ENCODE measurements at places on chromosomes 2 and 18.

DNA sequence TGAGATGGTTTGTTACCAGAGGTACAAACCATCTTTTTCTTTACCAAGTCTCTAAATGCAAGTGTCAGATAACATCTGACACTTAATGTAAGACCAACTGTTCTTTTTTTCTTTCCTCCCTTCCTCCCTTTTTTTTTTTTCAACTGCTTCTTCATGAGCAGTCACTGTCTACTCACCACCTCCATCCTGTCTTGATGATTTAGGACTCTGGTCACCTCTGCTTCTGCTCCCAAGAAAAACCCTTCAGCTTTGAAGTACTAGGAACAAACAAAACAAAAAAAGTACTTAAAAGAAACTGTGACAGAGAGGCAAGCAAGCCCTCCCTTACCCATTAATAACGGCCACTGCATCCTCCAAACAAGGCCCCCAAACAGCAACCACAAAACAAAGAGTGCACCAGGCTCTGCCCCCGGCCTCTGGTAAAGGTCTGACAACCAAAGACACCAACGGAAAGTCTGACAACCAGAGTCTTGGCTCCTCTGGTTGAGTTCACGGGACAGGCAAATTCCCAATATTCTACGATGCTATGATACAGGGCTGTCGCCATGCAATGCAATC, 141.0 kb downstream of the ARL4C start:
- DNase-seq = no peak

DNA sequence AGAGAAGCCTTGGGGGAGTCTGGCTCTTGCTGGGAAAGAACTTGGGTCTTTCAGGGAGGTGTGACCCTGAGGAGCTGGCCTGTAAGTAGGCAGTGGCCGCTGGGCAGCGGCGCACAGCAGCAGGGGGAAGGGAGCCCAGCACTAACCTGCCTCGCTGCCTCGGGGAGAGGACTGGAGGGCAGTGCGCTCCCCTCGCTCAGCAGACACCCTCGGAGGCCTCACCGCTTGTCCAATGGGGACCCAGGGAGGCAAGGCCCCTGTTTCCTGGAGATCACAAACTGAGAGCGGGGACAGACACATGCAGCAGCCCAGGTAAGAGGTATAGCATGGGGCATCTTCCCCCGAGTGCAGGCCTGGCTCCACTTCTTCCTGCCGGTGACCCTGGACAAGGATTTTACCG, 3.3 kb downstream of the DNMT3A start:
- no peak for DNase-seq

DNA sequence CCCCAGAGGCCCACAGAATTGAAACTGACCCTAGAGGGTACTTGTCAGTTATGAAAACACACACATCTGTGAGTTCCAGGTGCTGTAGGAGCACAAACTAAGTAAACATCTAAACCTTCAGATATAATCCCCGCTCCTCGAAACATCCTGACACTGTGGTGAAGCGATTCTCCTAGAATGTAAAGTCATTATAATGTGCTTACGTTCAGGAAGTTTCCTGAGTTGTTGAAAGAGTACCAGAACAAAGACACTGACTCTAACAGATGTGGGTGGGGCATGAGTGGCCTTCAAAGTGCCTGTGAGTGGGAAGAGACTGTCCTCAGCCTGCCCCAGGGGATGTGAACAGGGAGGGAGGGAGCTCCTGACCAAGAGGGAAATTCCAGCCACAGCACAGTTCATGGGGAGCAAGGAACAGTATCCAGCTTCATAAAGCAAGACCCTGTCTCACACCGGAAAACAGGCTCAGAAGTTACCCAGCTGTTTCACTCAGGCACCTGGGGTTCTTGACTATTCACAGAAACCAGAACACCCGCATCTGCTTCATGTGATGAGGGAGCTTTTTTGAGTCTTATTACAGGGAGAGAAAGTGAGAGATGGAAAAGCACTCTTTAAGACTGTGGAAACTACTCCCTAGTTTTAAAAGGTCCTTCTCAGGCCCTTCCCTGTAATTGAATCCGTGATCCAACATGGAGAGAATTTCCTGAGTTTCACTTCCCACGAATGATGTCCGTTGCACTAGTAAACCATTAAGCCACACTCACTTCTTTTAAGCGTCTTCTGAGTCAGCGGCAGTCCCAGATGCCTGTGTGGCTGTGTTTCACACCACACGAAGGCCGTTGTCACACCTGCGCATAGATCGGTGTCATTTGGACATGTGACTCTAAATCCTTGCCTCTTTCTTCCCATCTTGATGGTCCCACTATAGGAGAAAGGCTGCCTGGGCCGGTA, 88.6 kb upstream of the EML6 start:
- DNase-seq = no peak

DNA sequence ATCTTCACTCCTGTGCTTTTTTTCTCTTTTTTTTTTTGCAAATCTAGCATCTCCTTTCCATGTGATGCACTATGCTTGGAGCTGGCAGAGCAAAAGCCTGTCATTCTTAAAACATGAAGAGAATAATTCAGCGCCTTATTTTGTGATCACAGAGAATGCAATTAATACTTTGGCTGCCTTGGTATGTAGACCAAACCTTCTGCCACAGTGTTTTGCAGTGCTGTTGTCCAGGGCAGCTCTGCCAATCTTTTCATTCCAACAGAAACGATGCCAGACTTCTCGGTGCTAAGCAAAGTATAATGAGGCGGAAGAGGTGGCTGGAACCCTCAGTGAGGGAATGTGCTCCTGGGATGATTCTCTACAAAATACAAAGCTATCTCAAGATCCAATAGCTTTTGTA, 25.6 kb downstream of the BCL2 start:
- DNase-seq = no peak

- no peak for DNase-seq
Measured at GRCh38 chr2:71756280-71756906, 303.0 kb downstream of the DYSF start.

GRCh38 chr2:181072486-181073235, 92.3 kb downstream of the UBE2E3 start:
- no peak for DNase-seq

- DNase-seq = no peak
Measured at GRCh38 chr2:156589381-156590079, 153.4 kb downstream of the GPD2 start.

DNA sequence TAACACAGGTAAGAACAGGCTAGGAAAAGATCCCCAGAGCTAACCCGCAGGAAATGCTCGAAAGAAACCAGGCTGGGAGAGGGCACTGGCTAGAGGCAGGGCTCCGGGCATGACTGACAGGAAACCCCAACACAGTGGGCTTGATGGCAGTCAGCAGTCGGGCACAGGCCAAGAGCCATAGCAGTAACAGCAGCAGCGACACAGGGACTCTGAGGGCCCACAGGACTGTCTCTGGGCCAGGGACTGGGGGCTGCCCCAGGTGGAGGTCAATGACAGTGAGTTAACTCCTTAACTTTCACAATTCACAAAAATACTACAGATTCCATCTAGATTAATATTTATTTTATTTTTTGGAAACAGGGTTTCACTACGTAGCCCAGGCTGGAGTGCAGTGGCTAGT, 37.3 kb upstream of the ASPRV1 start:
- DNase-seq = no peak

GRCh38 chr2:222978850-222979249, 73.1 kb upstream of the KCNE4 start:
- DNase-seq = no peak

Measured in neuronal stem cell (in vitro differentiated cells).